ENCODE measurements at places on chromosomes 4 and X.

GRCh38 chr4:138898282-138898681 is 117.3 kb upstream of the NOCT start:
- DNase-seq, result no peak

GRCh38 chrX:38538134-38538533 is 23.2 kb upstream of the TSPAN7 start:
- no peak for DNase-seq

DNA sequence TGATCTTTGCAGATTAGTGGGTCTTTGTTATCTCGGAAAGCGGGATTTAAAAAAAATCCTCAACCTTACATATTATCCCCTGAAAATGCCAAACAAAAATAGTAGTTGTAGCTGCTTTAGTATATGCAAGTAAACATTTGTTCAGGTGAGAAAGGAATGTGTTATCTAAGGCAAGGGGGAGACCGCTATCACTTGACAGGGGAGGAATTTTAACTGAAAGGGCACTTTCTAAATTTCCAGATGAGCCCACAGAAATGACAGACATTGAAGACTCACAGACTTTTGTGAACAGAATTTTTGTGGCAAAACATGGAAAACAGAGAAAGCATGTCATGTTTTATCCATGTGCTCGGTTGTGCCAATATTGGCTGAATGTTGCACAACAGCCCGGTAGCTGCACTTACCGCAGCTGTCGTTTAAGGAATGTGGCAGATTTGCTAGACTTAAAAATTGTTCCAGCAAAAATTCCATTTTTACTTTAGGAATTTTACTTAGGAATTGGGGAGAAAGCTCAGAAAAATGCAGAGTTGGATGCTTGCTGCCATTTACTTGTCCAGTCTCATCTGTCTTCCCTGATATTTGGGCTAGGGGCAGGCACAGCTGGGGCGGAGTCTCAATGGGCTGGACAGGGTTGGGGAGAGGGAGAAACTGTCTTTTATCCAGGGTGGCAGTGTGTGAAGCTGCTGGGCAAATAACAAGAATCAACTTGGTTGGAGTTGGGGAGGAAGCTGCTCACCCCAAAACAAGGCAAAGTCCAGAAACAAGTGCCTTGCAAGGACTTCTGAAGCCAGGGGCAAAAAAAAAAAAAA is 94.6 kb upstream of the RPS6KA3 start:
- DNase-seq, result no peak

DNA sequence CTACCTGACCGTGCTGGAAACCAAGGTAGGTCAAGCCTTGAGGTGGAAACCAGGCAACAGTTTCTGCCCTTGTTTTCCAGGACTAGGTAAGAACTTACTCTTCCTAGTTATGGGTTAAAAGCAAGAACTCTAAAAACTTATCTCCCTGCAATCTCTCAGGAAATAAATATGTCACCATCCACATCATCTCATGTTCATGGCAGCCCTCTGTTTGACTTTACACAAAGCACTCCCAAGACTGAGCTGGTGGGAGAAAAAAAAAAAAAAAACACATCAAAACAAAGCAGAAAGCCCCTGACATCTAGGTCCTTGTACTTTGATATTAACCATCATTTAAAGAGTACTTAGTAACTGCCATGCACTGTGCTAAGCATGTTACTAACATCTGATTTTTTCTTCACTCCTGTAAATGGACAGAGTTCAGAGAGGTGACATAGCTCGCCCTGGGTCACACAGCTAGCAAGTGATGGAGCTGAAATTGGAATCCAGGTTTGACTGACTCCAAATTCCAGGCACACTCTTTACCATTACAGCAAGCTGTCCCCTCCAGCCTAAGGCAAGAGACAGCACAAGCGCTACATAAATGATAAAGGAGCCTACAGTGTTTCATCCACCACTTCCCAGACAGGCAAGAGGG is 102.8 kb upstream of the NOCT start:
- DNase-seq, result no peak

- no peak for DNase-seq
Observed at GRCh38 chrX:86148594-86148993, 343 bp downstream of the DACH2 start.

DNA sequence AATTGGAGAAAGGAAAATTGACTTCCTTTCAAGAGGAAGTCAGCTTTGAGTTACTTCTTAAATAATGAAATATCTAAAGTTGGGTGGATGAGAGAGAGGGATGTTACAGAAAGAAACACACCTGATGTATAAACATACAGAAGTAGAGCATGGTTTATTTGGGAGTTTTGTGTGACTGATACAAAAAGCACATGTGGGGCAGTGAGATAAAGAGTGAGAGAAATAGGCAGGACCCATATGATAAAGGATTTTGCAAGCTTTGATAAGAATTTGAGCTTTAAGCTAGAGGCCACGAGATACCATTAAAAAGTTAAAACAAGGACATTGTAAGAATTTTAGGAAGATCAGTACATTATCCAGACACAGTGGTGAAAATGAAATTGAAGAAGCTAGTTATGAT is 263.3 kb upstream of the GPRIN3 start:
- no peak for DNase-seq

DNA sequence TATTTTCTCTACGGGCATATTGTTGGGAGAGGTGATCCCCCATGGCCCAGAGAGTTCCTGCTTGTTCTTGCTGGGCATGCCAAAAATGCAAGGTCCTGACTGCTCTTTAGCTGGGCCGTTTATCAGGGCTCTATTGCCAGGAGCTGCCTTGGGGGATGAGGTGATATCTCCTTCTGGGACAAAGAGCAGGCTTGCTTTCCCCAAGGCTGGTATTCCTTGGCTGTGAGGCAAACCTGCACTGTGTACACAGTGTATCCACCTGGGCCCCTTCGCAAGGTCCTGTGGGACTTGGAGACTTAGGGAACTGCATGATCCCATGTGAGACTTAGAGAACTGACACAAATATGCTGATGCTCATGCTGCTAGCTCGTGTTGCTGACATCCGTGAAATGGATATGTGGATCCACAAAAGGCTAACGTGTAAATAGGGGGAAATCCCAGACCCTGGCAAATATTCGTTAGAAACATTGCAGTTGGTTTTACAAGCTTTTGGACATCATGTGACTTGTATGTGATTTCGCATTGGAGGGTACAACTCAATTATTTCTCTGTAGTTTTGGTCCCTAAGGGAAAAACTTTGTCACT is 24.4 kb upstream of the ZFX start:
- DNase-seq, result no peak

- DNase-seq, result no peak
Observed at GRCh38 chr4:113788888-113789287, 27.4 kb upstream of the CAMK2D start.

GRCh38 chr4:84146300-84146959 is 352.7 kb downstream of the NKX6-1 start:
- no peak for DNase-seq

GRCh38 chrX:34863906-34864305 is 78.7 kb upstream of the FAM47B start:
- no peak for DNase-seq

- DNase-seq, result no peak
Observed at GRCh38 chrX:79365591-79365990, 1.5 kb downstream of the ITM2A start.

DNA sequence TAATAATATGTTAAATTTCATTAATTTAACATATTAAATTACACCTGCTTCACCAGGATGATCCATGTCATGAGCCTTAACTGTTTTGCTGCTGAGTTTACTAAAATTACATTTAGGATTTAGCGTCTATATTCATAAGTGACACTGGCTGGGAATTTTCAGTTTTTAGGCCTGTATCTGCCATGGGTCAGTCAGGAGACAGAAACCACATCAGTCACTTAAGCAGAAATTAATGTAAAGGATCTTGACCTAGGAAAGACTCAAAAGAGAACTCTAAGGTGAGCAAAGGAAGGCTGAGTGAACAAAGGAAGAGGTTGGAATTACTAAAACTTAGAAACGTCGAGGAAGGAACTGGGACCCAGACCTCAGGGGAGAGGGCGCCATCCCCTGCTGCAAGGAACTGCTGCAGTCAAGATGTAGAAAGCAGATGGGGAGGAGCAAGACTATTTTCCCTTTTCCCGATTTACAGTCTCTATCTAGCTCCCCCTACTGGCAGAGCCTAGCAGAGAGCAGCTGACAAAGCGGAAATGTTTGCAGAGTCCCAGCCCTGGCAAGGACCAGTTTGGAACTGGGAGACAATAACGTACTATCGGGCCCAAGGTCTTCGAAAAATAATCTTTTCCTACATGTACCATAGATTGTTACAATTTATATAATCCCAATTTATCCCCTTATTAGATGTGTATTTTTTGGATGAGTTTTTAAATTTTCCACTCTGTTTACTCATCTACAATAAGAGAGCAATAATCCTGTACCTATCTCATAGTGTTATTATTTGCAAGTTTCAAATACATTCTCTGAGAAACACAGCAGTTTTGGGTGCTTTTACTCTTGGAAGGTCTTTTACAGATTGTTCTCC is 22.6 kb upstream of the RBBP7 start:
- peak; percentile 34 for DNase-seq

DNA sequence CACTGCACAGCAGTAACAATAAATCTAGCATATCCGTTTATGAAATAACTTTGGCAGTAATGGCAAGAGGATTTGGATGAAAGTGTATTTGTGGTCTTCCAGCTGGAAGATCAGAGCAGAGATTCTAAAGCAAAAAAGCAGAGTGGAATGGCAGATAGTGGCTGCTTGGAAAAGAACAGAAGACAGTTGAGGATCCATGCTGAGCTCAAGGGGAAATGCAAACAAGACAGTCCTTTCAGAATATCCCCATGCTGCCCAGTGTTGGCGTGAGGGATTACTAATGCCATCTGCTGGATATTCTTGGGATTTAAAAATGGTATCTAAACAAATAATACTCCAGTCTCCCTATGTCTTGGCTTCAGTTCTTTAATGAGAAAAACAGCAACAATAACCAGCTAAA is 629.1 kb upstream of the ATOH1 start:
- no peak for DNase-seq

- DNase-seq, result no peak
Observed at GRCh38 chr4:168273838-168274237, 44.7 kb downstream of the DDX60 start.

DNA sequence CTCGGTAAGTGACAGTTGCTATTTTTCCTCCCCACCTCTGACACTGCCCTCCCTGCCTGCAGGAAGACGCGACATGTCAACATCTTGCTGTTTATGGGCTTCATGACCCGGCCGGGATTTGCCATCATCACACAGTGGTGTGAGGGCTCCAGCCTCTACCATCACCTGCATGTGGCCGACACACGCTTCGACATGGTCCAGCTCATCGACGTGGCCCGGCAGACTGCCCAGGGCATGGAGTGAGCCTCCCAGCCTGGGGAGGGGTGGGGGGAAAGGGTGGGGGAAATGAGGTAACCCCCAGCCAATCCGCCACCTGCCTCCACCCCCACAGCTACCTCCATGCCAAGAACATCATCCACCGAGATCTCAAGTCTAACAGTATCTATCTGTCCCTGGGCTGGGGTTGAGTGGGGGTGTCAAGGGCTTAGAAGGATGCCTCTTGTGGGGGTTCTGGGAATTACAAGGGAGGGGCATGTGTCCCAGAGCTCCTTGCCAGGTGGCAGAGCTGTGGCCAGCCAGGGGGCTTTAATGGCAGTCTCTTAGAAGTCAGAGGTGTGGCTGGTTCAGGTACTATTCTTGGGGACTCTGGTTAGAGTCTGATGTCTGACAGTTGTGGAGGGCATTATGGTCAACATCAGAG is 7.8 kb downstream of the ARAF start:
- DNase-seq, result no peak

GRCh38 chr4:26410385-26411293 is 79.6 kb downstream of the CCKAR start:
- DNase-seq, result no peak

- no peak for DNase-seq
Observed at GRCh38 chrX:145677109-145677817, 140.4 kb upstream of the SLITRK2 start.

- DNase-seq, result no peak
Observed at GRCh38 chr4:30754021-30754420, 33.9 kb downstream of the PCDH7 start.

DNA sequence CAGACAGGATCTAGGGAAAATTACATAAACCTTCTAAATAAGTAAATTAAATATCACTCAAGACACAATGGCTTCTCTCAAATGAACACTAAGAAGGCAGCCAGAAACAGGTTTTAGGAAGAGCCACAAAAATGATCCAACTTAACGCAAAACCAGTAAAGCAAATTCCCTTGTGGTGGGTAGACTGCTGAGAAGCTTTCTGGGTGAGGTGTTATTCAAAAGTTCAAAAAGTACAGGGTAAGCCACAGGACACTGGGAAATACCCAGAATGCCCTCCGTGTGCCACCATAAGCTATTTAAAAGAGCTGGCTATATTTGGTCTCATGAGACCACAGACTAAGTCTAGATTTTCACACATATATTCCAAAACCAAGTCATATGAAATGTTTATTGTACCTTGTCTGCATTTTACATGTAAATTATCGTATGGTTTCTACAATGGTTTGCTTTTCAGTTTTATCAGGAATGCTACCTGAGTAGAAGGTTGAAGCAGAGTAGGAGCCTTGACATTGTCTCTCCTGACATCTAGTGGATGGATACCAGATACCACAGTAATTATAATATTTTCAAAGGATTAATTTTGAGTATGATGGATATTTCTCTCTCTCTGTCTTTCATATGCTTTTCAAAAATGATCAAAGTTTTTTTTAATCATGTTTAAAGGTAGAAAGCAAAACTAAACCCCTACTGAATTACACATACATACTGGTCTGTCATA is 109.3 kb upstream of the KLHL13 start:
- no peak for DNase-seq

DNA sequence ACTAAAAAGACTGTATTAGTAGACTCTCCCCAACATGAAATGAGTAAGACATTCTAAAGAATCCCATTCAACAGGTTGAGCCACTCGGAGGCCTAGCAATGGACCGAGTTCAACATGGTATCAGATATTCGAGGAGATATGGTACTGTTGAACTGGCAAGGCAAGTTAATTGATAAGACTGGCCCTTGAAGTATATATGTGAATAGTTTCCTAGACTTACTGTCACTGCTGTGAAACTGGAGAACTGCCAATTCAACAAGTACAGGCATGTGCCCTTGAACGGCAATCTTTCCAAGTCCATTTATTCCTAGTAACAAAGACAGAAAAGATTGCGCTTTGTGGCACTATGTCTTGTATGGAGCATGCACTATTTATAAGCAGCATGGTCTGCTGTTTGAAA is 24.4 kb downstream of the FAT1 start:
- no peak for DNase-seq

DNA sequence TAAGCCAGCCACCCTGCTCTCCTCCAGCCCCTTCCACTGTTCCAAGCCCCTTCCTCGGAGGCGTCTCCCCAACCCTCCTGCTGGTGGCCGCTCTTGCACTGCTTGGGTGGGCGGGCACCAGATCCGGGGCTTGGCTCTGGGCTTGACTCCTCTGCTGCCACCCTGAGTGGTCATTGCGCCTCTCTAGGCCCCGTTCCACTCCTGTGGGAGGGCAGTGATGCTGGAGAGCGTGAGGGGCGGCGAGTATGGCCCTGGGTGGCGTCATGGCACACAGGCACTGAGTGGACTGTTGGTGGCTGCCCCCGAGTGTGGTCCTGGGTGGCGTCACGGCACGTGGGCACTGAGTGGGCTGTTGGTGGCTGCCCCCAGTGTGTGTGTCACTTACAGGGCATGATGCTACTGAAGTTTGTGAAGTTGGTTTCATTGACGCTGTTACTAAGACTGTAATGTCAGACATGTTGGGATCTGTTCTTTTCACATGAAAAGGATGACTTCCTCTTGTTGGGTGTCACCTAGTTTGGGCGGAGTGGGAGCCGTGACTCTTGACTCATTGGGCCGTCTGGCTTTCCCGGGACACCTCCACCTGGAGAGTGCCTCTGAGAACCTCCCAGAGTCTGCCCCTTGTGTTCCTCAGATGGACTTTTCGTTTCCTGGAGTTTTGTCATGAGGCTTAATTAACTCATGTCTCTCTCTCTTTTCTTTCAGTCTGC is 55.9 kb upstream of the HGFAC start:
- no peak for DNase-seq

GRCh38 chr4:97590266-97590665 is 553.0 kb downstream of the STPG2 start:
- DNase-seq, result no peak
